ENCODE measurements at places on chromosomes 5 and 9.

DNA sequence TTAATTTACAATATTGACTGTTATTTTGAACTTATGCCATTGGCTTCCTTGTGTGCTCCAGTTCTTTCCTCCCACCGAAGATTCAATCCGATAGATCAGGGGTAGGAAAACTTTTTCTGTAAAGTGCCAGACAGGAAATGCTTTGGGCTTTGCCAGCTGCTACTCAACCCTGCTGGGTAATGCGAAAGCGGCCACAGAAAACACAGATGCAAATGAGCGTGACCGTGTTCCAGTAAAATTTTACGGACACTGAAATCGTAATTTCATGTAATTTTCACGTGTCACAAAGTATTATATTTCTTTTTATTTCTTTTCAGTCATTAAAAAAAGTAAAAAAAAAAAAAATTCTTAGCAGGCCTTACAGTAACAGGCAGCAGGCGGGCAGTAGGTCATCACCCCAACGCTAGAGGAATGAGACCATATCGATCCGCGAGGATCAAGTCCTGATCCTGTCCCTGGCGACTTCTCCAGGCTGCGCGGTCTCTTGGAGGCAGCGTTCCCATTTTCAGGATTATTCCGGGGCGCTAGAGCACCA, 599 bp downstream of the NMRK1 start:
- DNase-seq: peak; percentile 7
- no peaks in the 10 kb centered on the region for H3K27me3 ChIP-seq
- H3K4me3 ChIP-seq: peak overlapping the region; percentile 96

DNA sequence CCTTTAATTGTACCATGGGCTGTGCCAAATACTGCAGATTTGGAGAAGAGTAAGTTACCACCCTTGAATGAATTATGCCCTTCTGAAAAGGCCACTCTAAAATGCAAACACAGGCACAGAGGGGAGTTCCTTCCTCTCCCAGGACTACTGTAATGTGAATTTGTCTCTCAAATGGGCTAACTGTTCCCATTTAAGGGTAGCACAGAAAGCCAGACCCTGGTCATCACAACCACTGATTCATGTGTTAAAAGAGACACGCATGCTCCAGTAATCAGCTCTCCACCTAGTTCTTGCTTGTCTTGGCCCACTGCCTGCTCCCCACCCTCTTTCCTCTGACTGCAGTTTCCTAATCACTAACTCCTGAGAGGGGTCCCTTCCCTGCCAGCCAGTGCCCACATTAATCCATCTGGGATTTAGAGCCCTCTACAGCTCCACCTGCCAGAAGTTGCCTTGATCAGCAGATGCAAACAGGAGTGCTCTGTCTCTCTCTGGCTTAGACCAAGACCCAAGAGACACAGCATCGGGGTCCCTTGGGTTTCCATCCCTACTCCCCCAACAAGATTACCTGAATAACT, 382.4 kb downstream of the TMEM167A start:
- no peaks in the 10 kb centered on the region for H3K36me3 ChIP-seq
- no peak overlapping the region for H3K27ac ChIP-seq
- no peaks in the 10 kb centered on the region for H3K27me3 ChIP-seq
- no peak for DNase-seq
- H3K4me1 ChIP-seq: no peaks in the 10 kb centered on the region
- no peak overlapping the region for H3K4me3 ChIP-seq

DNA sequence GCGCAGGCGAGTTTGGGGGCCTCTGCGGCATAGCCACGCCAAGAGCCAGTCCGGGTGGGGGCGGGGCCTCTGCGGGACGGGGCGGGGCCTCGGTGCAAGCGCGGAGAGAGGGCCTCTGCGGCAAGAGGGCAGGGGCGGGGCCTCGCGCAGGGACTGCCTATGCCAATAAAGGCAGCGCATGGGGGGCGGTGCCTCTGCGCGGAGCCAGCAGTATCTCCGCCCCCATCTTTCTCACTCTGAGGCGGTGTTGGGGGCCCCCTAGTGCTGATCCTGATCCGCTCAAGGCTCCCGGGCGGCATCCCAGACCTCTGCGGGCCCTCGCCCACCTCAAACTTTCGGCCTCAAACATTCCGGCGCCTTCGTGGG, 9.2 kb upstream of the GPRIN1 start:
- peaks cover 56% of the 10 kb centered on the region for H3K27me3 ChIP-seq
- no peak overlapping the region for H3K4me3 ChIP-seq
- H3K36me3 ChIP-seq: no peaks in the 10 kb centered on the region
- peaks cover 11% of the 10 kb centered on the region for H3K4me1 ChIP-seq
- peak; percentile 54 for DNase-seq
- no peak overlapping the region for H3K27ac ChIP-seq

GRCh38 chr9:123349691-123350480, 6.1 kb upstream of the CRB2 start:
- DNase-seq: peak; percentile 73
- peak overlapping the region; percentile 82 for H3K4me3 ChIP-seq
- peak overlapping the region; percentile 57 for H3K27ac ChIP-seq

DNA sequence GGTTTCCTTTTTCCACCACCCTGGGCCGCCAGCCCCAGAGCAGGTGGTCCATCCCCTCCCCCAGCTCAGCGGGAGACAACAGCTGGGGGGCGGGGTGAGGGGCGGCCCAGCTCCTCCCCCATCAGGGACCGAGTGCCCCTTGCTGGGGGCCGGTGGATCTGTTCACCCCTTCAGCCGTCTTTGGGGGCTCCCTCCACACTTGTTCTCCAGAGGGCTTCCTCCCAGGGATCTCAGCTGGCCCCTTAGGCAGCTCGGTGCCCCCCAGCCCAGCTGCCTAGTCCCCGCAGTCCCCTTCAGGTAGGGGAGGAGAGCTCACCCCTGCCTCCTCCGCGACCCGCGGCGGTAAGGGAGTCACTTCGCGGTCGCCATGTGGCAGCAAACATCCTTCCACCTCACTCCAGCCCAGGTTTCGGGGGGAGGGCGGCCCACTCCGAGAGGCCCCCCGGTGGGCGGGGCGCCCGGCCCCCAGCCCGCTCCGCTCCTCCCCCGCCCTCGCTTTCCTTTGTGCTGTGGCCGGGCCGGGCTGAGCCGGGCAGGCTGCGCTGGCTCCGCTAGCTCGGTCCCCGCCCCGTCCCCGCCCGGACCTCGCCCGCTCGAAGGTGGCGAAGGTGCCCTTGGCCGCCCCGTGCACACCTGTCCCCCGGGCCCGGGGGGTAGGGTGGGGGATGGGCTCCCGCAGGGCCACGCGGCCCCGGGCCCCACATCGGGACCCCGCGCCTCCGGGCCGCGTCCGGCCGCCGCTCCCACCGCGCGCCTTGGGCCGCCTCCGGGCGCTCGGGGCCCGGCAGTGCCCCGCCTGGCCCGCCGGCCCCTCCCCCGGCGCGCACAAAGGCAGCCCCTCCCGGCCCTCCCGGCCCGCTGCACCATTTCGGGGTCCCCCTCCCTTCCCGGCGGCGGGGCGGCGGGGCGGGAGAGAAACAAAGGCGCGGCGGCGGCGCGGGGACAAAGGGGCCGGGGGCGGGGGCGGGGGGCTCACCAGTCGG, 683 bp downstream of the DBN1 start:
- H3K27me3 ChIP-seq: no peaks in the 10 kb centered on the region
- peak overlapping the region; percentile 76 for H3K4me3 ChIP-seq
- H3K4me1 ChIP-seq: peaks cover 16% of the 10 kb centered on the region
- no peaks in the 10 kb centered on the region for H3K36me3 ChIP-seq
- peak; percentile 45 for DNase-seq

DNA sequence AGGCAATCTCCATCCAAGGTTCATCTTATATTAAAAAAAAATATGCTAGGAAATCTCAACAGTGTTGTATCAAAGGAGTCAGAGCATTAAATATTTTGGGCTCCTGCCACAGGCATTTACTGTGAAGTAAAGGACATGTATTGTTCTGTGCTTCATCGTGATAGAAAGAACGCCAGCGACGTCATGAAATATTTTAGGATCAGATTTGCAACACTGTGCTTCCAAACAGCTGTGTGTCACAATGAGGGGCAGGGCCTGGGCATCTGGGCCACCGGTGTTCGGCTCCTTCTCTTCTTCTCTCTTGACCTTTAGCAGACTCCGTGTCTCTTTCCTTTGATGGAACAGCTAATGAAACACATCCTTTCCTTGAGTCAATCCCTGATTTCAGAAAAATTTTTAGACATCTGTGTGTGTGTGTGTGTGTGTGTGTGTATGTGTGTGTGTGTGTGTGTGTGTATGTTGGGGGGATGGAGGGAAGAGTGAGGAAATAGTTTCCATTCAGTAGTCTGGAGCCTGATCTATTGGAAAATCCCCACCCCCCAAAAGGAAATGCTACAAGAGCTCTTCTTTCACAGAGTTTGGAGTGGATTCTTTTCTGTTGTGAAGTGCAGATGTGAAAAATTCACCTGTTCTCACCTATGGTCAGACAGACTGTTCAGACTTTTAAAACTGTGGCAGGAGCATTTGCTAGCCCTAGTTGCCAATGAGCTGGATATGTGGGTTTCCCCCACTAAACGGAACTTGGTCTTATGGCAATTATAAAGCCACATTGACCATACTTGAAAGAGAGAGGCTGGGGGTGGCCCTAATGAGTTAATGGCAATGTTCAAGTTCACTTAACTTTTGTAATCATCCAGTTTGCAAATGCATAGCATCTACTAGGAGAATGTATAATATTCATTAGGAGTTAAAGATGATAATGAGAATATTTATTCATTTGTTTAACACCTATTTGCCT, 18.1 kb upstream of the TNC start:
- H3K27me3 ChIP-seq: peaks cover 31% of the 10 kb centered on the region
- no peak overlapping the region for H3K4me3 ChIP-seq
- no peaks in the 10 kb centered on the region for H3K36me3 ChIP-seq
- no peak overlapping the region for H3K27ac ChIP-seq

GRCh38 chr5:103590221-103590620, 27.6 kb upstream of the NUDT12 start:
- no peaks in the 10 kb centered on the region for H3K36me3 ChIP-seq
- H3K27ac ChIP-seq: no peak overlapping the region
- H3K4me3 ChIP-seq: no peak overlapping the region
- no peak for DNase-seq
- peaks cover 21% of the 10 kb centered on the region for H3K27me3 ChIP-seq

GRCh38 chr5:37272511-37272910, 23.3 kb upstream of the CPLANE1 start:
- DNase-seq: no peak
- H3K27ac ChIP-seq: no peak overlapping the region
- no peaks in the 10 kb centered on the region for H3K4me1 ChIP-seq

GRCh38 chr5:103587185-103587748, 24.7 kb upstream of the NUDT12 start:
- no peaks in the 10 kb centered on the region for H3K4me1 ChIP-seq
- no peak overlapping the region for H3K4me3 ChIP-seq
- H3K27ac ChIP-seq: no peak overlapping the region
- no peak for DNase-seq
- peaks cover under 1% of the 10 kb centered on the region for H3K27me3 ChIP-seq
- no peaks in the 10 kb centered on the region for H3K36me3 ChIP-seq

- peaks cover 8% of the 10 kb centered on the region for H3K27me3 ChIP-seq
- no peak overlapping the region for H3K27ac ChIP-seq
- no peaks in the 10 kb centered on the region for H3K36me3 ChIP-seq
- no peak overlapping the region for H3K4me3 ChIP-seq
- no peaks in the 10 kb centered on the region for H3K4me1 ChIP-seq
These were observed 271.9 kb downstream of the SLIT3 start for GRCh38 chr5:169029037-169029436.

DNA sequence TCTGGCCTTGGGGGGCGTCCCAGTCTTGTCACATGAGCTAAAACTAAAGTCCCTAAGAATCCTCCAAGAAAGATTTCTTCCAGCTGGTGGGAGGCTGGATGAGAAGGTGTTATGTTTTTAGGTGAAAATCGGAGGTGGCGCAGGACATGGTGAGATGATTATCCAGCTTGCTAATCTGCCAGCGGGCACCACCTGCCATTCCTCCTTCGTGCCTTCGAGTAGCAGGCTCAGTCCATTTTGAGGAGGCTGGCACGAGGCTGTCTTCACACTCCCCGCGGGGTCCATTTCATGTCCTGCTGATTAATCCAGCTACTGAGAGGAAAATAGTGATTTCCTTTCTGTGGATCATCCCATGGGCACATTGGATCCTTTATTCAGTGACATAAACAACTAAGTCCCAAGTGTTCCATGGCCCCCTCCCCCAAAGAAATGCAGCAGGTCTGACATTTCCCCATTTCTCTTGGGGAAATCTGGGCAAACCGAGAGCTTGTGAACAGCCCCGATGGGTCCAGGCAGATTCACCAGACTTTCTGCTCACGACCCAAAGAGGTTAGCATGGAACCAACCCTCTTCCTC, 38.2 kb upstream of the EXOC3 start:
- H3K4me1 ChIP-seq: peaks cover 44% of the 10 kb centered on the region
- no peak overlapping the region for H3K27ac ChIP-seq

DNA sequence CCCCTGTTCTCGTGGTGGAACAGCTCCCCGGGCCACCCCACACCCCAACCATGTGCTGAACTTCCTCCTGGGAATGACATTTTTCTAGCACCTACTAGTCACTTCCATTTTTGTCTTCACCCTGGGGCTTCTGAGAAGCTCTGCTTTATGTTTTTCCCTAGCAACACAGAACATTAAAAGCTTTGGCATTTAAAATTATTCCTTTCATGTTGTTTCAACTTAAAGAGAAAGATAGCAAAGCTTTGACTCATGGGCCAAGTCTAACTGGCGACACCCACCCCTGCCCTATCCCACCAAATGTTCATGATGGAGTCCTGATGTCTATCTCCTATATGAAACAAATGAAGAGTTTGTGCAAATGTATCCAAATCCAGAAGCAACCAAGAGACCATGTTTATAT, 22.4 kb downstream of the BOD1 start:
- H3K27me3 ChIP-seq: no peaks in the 10 kb centered on the region
- no peak for DNase-seq
- H3K4me1 ChIP-seq: no peaks in the 10 kb centered on the region
- no peak overlapping the region for H3K27ac ChIP-seq
- H3K36me3 ChIP-seq: peaks cover 24% of the 10 kb centered on the region

All from naive B cell (primary cell).